HAP-1 (cell line): ENCODE measurements at places on chromosomes 1 and 21.
A peak's percentile ranks its signal among the peaks of the same experiment; 100 is the strongest.

- DNase-seq: no peak
Measured at GRCh38 chr1:234933475-234933874, 195.2 kb downstream of the TOMM20 start.

- no peak for DNase-seq
Measured at GRCh38 chr1:114078116-114078515, 75.6 kb downstream of the SYT6 start.

DNA sequence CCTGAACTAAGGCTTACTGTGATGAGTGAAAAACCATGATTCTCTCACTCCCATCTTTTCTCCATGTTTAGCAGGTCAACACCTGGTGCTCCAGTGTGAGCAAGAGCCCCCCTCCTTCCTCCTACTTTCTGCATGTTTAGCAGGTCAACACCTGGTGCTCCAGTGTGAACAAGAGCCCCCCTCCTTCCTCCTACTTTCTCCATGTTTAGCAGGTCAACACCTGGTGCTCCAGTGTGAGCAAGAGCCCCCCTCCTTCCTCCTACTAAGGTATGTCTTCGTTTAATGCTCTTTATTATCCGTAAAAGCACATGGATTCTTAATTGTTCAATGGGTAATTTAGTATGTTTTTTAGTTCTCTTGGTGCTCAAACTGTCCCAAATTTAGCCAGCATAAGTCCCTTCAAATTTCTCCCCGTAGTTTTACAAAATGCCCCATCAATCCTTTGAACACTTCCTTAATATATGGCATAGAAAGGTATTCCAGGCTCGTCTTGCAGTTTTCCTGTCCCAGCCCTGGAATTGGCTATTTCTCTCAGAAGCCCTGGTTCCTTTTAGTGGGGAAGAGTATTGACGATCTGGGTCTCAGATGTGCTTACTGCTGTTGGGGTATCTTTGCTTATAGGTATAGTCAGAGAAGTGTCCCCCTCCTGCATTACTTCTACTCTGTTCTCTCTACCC, 760.8 kb upstream of the TPTE start:
- no peak for DNase-seq

DNA sequence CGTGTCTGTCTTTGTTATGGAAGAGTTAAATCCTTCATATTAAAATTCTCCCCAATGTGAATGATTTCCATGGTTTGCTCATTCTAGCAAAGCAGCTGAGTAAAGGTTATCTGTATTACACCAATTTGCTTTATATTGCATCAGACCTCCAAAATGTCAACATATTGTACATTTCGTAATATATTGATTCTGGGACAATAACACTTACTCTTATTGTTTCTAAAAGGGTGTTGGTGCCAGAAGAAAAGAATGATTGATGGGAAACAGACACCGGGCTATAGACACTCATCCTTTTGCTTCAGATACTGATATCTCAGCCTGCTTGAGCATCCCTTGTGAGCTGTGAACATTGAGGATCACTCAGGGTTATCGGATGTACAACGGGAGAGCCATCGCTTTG, 7.0 kb downstream of the NTNG1 start:
- DNase-seq: no peak

DNA sequence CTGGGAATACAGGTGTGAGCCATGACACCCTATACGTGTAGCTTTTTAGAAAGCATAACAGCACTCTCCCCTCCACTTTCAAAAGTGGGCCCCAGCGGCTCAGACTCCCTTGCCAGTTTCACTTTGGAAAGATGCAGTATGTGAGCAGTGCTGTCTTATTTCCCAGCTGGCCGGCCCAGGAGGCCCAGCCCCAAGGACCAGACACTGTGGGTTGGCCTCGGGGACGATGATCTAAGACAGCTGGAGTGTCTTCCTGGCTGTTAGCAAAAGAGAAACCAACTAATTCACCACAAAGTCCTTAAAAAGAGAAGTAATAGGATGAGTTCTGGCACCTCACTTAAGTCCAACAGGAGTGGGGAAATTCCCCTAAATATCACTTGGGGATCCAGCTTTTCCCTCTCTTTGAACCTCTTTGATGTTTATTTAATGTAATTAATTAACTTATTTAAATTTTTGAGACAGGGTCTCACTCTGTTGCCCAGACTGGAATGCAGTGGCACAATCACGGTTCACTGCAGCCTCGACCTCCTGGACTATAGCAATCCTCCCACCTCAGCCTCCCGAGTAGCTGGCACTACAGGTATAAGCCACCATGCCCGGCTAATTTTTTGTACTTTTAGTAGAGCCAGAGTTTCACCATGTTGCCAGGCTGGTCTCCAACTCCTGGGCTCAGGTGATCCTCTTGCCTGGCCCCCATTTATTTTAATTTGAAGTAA, 17.6 kb upstream of the CLIC4 start:
- DNase-seq: no peak

GRCh38 chr1:110676970-110677369, 2.2 kb upstream of the KCNA3 start:
- no peak for DNase-seq

DNA sequence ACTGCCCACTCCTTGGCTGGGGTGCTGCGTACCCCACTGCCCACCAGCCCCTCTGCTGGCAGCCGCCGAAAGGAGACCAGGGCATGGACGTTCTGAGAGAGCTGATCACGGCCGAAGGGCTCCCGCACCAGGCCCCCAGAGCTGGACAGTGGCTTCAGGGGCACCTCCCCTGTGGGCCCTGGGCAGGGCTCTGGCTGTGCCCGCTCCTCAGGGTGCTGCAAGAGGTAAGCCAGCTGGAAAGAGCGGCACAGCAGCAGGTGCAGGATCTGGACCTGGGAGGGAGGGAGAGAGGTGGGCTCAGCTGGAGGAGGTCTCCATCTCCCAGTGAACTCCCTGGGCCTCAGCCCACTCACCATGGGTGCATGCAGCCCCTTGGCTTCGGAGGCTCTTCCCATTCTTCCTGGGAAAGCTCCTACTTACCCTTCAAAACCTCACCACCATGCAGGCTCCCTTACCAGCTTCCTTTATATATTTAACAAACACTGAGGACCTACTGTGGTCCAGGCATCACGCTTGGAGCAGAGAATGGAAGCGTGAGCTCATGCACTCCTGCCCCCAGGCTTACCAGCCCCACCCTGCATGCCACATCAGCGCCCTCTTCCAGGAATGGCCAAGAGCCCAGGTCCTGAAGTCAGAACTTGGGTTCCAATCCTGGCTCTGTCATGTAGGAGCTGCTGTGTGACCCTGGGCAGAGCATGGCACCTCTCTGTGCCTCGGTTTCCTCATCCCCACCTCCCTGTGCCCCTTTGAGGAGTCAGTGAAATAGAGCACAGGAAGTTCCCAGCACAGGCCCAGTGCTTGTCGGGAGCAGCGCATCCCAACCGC, 6.8 kb upstream of the KIF17 start:
- DNase-seq: no peak

GRCh38 chr1:111690306-111690617, 48.9 kb downstream of the INKA2 start:
- no peak for DNase-seq

DNA sequence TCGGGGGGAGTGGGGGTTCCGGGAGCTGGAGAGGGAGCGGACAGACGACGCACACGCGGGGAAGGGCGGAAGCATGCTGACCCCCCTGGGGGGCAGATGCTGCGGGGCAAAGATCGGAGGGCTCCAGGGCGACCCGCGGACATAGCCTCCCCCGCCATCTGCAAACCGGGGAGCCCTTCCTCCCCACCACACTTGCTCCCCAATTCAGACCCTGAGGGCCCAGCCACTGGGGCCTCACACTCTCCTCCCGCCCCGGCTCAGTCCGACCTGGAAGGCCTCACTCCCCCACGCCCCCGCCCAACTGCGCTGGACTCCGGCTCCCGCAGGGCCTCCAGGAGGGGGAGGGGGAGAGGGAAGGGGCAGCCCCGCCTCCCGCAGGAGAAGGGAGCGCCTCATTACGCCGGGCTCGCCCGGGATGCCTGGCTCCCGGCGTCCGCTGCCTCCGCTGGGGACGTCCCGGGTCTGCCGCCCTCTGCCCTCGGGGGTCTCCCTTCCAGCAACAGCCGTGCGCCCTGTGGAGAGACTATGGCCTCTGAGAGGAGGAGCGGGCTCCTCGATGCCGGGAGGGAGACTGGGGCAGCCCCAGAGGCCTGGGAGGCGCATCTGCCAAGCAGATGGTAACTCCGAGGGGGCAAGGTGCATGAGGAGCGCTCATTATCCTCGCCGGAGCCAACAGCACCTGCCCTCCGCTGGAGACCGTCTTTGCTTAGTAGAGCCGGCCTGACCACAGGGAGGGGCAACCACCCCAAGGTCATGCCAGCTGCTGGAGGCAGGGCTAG, 636 bp upstream of the CAMK2N1 start:
- DNase-seq: peak; percentile 63

- DNase-seq: no peak
Measured at GRCh38 chr1:171611306-171611705, 10.7 kb upstream of the MYOCOS start.

DNA sequence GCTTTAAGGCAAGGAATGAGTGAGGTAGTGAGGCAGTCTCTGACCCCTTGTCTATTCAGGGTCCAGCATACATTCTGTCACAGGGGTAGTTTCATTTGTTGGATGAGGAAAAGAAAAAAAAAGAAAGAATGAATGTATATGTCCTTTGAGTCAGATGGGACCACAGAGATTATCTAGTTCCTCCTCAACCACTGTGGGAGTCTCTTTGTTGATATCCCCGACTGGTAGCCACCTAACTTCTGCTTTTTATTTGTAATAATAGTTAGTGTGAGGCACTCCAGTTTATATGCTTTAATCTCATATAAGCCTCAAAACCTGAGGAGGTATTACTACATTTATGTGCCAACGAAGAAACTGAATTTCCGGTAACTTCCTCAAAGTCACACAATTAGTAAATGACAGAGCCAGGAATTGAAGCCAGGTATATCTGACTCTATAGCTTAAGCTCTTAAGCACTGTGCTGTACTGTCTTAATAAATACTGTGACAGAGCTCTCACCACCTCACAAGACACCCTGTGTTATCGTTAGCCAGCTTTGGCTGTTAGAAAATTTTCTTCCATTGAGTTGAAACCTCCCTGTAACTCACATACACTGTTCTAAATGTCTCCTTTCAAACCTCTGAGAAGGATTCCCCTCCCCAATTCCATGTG, 82.2 kb downstream of the MDM4 start:
- no peak for DNase-seq

DNA sequence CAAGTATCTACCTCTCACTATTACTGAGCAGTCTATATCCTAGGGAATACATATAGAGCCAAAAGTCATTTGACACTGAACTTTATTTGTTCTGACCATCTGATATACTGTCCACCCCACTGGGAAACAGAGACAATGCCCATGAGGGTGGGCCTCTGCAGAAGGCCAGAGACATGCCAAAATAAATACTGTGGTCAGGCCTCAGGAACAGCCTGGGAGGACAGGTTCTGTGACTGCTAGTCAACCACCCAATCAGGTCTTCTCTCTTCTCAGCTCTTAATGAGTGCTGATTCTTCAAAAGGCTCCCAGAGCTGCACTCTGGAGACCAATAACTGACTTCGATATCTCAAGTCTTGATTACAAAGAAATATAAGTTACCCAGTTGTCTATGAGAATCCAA, 5.5 kb upstream of the ANKRD35 start:
- DNase-seq: no peak

- DNase-seq: peak; percentile 74
Measured at GRCh38 chr1:11761988-11762406, at the start of gene C1orf167. Gene C1orf167, plus strand, starts transcription at chr1:11762193. Its CDS starts 2,208 bp downstream, at chr1:11764401.

GRCh38 chr1:147189514-147189913, 17.2 kb upstream of the PRKAB2 start:
- DNase-seq: no peak

DNA sequence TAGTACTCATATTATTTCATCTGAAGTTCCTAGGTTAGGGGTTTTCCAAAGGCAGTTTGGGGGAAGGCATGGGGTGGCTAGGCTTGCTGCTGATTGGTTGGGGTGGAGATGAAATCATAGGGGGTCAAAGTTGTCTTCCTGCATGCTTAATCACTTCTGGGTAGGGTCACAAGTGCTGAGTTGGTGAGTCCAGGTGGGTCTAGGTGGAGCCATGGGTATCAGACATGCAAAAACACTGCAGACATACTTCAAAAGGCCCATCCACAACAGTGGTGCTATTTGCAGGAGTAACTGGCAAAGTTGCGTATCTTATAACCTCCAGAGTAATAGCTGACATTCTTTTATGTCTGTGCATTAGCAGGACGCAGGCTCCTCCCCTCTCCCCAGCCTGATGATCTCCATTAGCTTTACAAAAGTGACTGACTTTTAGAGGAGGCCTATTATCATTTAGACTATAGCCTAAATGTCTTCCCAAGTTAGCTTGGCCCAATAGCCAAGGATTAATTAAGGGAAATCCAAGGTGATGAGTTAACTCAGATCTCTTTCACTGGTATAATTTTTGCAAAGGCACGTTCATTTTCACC, 374.4 kb upstream of the PRMT6 start:
- no peak for DNase-seq

GRCh38 chr1:89312572-89312971, 39.9 kb upstream of the GBP5 start:
- no peak for DNase-seq

DNA sequence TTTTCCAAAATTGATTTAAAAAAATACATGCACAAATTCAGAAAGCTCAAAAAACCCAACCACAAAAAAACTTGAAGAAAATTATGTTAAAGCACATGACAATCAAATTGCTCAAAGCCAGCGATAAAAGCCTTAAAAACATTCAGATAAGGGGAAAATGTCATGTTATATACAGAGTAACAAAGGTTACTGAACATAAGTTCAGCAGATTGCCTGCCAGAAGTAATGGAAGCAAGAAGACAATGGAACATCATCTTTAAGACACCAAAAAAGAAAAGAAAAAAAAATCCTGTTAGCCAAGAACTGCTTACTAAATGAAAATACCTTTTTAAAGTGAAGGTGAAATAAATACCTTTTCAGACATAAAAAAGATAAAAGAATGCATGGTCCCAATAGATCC, 147.2 kb upstream of the SGIP1 start:
- DNase-seq: no peak

DNA sequence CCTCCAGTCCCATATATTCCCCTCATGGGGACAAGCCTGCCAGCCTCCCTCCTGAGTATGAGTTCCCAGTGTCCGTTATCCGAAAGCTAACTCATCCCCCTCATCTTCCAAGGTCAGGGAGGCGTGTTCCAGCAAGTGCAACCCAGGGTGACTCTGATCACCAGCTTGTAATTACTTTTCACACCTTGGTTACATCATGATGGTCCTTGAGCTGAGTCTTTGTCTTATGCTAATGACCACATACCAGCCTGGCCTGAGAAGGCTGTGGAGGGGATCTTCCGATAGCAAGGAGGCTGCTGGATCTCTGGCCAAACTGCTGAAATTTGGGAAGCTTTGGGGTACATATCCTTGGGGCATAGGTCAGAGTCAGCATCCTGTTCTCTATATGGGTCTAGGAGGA, 99.6 kb downstream of the DDX20 start:
- DNase-seq: no peak

DNA sequence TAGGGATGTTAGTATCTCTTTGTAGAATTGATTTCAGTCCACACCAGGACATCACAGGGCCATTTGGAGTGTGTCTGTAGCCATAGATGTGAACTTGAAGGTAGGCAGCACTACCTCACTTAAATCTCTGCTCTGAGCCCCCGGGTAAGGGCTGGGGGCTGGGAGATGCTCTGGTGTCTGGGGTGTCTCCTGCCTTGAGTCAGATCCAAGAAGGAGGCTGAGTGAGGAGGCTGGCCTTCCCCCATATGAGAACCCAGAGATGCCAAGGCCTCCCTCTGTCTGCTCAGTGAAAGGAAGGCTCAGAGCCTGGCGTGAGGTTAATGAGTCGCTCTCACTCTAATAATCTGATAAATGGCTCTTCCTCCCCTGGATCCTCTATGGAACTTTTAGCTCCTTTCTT, 161.6 kb downstream of the ACTL8 start:
- DNase-seq: no peak
